ENCODE measurements at places on chromosomes 7 and 10.

DNA sequence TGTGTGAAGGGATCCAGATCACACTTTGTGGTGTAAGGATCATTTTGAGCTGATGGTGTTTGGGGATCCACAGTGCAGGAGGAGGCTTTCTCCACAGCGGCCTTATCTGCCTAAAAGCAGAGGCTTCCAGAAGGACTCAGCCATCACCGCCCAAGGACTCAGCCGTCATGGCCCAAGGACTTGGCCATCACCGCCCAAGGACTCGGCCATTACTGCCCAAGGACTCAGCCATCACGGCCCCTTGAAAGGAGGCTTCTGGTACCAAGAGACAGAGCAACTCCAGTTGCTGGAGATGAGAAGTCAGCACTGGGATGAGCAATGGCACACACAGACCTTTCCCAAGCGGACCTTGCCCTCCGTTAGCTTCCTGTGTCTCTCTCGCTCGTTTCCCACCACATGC lies 6.0 kb upstream of the CFAP46 start:
- DNase-seq, result no peak

DNA sequence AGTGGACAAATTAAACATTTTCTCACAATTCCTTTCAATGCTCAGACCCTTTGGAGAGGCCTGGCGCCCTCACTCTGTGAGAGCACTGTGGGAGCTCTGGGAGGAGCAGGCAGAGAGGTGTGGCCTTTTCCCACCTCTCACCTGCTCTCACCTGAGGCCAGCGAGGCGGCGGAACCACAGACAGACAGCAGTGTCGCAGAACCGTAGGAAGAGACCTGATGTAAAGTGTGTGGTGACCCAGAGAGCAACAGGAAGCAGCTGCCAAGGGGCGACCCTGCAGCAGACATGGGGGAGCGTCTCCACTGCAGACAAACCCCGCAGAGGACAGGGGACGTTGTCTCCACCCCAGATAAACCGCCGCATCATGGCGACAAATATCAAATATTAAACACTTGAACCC lies 15.6 kb upstream of the PARP12 start:
- DNase-seq, result no peak

DNA sequence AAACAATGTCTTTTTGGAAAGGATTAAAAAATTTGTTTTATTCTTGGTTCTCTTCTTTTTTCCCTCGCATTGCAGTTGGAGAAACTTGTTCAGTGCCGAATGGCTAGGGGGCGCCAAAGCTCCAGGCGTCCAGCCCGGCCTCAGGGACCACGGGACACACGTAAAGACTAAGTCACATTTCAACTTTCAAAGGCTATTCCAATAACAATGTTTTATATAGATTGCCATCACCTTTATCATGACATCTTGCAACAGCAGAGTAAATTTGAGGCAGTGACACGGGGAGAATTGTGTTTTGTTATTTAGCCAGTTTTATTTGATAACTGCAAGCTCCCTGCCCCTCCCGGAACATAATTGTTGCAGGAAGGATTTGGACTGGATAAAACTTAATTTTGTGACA lies 2.2 kb upstream of the IGFBP3 start:
- DNase-seq, result peak; percentile 76

- no peak for DNase-seq
Measured at GRCh38 chr10:50641626-50642025, 17.9 kb upstream of the SGMS1 start.

DNA sequence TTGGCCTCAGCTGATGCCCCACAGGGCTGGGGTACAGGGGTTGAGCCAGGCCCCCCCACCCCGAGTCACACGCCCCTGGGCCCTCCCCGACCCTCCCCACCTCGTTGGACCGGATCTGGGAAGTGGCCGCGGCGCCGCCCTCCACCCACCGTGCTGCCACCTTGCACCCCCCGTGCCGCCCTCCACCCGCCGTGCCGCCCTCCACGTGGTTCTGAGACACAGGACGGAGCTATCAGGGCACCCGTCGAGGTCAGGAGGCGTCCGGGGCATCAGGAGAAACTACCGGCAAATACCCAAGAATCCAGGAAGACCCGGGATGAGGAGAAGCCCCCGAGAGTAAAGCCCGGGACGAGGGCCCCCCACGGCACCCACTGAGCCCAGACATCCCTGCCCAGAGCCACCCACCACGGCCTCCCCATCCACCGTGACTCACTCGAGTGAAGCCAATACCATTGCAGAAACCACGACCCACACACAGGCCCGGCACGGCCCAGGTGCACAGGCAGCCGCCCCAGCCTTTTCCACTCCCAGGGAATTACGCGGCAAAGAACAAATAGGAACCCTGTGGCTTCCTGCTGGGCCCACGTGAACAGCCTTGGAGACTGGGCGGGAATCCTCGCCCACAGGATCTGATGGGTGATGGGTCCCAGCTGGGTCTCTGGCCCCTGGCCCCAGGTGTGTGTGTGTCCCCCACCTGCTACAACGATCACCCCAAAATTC lies 34.0 kb downstream of the ADAP1 start:
- no peak for DNase-seq

DNA sequence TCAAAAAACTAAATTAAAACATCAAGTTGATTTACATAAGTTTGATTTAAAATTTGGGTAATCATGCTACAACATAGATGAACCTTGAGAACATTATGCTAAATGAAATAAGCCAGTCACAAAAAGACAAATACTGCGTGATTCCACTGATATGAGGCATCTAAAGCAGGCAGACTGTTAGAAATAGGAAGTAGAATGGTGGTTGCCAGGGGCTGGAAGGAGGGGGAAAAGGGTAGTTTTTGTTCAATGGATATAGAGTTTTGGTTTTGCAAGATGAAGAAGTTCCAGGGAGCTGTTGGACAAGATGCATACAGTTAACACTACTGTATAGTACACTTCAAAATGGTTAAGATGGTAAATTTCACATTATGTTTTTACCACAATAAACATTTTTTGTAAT lies 45.0 kb upstream of the IFRD1 start:
- no peak for DNase-seq

- DNase-seq, result no peak
Measured at GRCh38 chr7:28957064-28957750, 923 bp downstream of the TRIL start.

- peak; percentile 82 for DNase-seq
Measured at GRCh38 chr7:48299580-48300169, 128.4 kb downstream of the ABCA13 start.

- DNase-seq, result no peak
Measured at GRCh38 chr7:3917436-3917835, 616.4 kb downstream of the SDK1 start.

GRCh38 chr10:13542533-13542932 lies 13.7 kb upstream of the BEND7 start:
- DNase-seq, result no peak

- no peak for DNase-seq
Measured at GRCh38 chr7:42617806-42618457, 293.9 kb downstream of the C7orf25 start.

DNA sequence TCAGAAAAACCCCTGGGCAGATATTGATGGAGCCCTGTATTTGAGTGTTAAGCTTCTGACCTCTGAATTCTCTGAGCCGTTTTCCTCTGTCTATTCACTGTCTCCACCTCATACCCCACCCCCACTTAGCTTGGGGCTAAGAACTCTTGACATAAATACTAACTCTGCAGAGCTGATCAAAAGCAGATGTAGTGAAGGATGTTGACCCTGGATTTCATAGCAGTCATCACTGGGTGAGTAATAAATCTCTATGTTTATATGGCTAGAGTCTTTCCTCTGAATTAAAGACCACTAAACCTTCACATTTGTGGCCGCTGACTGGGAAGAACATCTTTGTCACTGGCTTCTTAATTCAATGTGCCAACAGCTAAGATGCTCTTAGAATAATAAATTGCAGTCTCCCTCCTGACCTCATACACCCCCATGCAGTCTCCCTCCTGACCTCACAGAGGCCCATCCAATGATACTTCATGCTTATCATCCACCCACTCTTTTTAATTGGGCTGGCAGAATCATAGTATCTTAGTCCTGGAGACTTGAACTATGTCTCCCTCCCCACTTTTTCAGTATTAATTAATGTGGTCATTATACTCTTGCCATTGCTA lies 78.0 kb upstream of the MACROH2A2 start:
- DNase-seq, result no peak

GRCh38 chr10:67098461-67098860 lies 172.6 kb downstream of the LRRTM3 start:
- DNase-seq, result no peak

- DNase-seq, result no peak
Measured at GRCh38 chr10:119658274-119658673, 7.1 kb downstream of the BAG3 start.

GRCh38 chr10:1331560-1331959 lies 275.4 kb downstream of the WDR37 start:
- no peak for DNase-seq

- no peak for DNase-seq
Measured at GRCh38 chr7:155258226-155258560, 39.5 kb upstream of the INSIG1 start.

GRCh38 chr7:137952426-137952805 lies 49.5 kb downstream of the CREB3L2 start:
- no peak for DNase-seq

GRCh38 chr7:47580175-47580706 lies 1.7 kb downstream of the TNS3 start:
- DNase-seq, result no peak

DNA sequence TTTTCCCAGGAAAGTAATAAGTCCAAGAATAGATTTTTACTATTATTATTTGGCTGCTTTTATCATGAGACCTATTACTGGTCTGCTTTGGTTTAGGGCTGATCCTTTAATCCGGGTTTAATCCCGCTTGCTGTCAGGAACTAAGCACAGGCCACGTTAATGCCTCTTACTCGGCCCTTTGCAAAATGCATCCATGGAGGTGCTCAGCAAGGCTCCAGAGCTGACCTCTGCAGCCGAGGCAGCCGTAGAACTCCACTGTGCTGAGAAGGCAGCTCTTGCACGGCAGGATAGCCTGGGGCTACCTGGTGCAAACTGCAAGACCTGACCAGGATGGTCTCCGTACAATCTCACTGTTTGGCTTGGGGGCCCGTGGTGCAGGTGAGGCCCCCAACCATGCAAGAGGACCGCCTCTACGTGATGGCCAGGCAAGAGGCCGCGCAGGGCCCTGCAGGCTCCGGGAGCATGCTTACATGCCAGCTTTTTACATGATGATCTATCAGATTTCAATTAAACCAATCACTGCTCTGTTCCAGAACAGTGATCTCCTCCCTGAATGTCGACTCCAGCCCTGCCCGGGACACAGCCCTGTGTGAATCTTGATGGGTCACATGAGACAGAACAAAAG lies 10.4 kb upstream of the CALML3 start:
- DNase-seq, result no peak

DNA sequence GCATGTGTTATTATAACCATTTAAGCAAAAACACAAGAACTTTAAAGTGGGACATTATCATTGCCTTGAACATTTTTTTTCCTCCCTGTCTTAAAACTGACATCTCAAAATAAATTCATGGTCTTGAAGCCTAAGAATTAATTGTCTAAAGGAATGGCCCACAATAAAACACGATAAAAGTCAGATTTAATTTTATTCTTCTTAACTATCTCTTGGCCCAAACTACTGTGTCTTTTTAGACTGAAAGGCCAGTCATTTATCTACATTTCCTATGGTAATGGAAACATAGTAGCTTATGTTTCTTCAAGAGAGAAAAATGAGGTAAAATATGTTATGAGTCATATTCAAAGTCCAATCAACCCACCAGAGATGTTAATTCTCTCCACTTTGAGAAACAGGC lies 24.4 kb upstream of the ETV1 start:
- DNase-seq, result no peak

- no peak for DNase-seq
Measured at GRCh38 chr7:113519472-113519871, 399.3 kb downstream of the PPP1R3A start.

DNA sequence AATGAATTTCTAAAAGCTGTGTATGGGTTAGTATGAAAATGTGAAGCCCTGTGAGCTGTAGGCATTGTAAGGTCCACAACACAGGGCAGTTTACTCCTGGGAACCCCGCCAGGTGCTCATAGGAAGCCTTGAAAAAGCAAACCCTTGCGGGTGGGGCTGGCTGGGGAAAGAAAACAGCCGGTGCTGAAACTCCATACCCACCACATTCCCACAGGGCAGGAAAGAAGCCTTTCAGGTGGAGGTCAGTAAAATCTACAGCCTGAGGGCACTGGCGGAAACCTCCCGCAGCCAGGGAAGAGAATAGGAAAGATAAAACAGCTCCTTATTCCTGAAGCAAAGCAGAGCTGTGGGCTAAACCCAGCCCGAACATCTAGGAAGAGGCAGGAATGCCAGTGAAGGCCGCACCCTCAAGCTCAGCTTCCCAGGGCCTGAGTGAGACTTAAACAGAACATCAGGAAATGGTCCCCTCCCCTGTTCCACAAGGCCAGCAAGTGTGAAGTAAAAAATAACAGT lies 34.7 kb downstream of the PODXL start:
- DNase-seq, result no peak

DNA sequence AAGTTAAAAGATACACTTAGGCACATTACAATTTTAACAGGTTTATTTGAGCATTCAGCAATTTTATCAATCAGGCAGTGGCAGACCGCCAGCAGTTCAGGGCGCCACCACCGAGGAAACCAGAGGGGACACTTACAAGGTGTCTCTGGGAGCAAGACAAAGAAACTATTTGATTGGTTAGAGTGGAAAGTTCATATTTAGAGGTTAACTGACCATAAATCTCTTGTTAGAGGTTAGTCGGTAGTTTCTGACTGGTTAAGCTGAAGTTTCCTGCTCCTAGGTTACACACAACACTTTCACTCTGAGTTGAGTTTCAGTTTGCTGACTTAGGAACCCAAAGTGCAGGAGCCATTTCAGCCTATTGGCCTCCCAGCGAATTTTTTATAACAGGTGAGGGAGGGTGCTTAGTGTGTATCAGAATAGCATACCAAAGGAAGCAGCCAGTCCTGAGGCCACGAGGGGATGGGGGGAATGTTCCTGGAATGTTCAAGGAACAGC lies 10.8 kb upstream of the PVRIG start:
- DNase-seq, result peak; percentile 90

- DNase-seq, result no peak
Measured at GRCh38 chr10:31507427-31507826, 188.4 kb downstream of the ZEB1 start.

DNA sequence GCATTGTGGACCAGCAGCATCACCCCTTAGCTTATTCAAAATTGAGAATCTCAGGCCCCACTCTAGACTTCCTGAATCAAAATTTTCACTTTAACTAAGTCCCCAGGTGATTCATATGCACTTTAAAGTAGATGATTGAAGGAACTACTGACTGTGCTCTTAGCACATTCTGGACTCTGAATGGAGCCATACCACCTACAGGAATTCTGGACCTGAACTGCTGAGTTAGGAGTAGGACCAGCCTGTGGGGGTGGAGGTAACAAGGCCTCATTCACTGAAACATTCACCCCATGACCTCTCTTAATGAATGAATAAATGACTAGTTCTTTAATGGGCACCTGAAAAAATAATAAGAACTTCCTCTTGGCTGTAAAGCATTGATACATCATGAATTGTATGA lies 7.3 kb downstream of the PDK4 start:
- DNase-seq, result no peak

DNA sequence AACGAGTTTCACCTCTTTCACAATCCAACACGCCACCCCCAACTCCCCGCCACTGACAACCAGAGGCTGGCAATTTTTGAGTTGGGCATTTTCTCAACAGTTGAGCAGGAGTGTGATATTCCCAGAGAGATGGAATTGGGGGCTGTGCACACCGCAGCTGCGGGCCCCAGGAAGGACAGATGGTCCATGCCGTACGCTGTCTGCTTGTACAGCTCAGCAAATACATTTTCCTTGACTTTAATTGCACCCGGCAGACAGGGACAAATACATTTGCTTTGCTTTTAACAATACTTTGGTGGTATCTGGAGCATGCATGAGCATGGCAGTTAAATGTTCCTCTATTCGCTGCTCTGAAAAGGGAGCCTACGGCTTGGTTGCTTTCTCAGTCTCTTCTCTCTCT lies 354.2 kb upstream of the DPP6 start:
- DNase-seq, result no peak
